ENCODE measurements at places on chromosomes 1 and 21.

DNA sequence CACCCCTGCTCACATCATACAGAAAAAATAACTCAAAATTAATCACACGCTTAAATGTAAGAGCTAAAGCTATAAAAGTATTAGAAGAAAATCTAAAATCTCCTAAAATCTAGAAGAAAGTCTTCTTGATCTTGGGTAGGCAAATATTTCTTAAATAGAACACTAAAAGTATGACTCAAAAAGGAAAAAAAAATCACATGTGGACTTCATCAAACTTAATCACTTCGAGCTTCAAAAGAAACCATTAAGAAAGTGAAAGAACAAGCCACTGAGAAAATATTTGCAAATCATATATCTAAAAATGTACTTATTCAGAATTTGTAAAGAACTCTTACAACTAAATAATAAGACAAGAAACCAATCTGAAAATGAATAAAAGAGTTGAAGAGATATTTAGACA lies 32.7 kb downstream of the LRRC52 start:
- DNase-seq, result no peak

DNA sequence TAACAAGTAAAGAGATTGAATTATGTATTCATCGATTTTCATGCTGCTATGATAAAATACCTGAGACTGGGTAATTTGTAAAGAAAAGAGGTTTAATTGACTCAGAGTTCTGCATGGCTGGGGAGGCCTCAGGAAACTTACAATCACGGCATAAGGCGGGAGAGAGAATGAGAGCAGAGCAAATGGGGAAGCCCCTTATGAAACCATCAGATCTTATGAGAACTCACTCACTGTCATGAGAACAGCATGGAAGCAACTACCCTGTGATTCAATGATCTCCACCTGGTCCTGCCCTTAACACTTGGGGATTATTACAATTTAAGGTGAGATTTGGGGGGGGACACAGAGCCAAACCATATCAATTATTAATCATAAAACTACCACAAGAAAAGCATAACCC lies 3.3 kb upstream of the GBP3 start:
- DNase-seq, result no peak

DNA sequence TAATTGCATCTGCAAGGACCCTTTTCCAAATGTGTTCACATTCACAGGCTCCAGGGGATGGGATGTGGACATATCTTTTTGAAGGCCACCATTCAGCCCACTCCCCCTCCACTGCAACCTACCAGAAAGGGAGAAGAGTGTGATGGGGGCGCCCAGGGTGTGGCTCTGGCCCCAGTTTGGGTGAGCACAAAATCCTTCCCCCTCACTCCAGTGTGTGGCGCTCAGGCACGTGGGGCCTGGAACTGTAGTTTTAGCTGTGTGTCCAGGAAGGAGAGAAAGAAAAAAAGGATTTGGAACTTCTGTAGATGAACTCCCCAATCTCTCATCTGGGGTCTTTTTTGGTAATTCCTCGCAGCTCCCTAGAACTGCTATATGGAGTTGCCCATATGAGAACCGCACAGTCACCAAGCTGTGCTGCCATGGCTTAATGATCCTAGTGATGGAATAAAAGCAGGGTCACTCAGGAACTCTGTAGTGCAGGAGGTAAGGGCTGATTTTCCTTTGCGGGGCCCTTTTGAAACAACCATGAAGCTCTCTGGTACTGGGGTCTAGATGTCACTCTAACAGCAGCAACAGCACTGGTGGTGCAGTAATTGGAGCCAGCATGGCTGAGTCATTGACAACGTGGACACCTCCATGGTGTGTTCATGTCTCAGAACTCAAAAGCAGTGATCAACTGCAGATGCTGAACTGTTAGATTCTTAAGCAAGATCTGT lies 17.0 kb downstream of the AGT start:
- DNase-seq, result no peak

- no peak for DNase-seq
These were observed 716 bp downstream of the INAVA start for GRCh38 chr1:200895443-200895789.

GRCh38 chr1:204439621-204440375 lies 28.2 kb upstream of the PPP1R15B start:
- DNase-seq, result no peak

- no peak for DNase-seq
These were observed 6.7 kb downstream of the CSF3R start for GRCh38 chr1:36475910-36476604.

DNA sequence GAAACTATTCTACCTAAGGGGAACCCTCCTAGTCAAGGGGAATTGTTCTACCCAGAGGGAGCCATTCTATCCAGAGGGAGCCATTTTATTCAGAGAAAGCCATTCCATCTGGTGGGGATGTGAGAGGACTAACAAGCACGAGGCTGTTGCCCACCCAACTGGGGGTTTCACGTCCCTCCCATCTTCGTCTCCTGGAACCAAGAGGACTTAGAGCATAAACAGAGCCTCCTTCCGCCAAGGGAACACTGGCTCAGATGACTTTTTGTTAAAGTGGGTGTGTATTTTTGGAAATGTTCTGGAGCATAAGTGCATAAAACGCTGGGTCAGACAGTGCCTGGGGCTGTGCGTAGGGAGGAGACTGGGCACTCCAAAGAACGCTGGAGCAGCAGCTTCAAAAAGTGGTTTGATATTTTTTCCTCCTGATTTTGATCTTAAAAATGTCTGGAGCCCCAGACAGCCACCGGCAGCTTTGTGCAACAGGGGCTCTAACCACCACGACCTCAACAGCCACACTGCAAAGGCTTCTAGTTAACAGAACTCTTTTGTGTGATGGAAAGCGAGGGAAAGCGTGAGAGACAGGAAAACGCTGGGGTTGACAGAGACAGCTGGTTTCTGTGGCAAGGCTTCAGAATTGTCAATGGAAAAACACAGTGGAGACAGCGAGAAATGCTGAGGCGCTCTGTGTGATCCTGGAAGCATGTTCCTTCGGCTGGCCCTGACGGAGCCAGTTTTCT lies 363.6 kb upstream of the CAMK1G start:
- DNase-seq, result peak; percentile 46

DNA sequence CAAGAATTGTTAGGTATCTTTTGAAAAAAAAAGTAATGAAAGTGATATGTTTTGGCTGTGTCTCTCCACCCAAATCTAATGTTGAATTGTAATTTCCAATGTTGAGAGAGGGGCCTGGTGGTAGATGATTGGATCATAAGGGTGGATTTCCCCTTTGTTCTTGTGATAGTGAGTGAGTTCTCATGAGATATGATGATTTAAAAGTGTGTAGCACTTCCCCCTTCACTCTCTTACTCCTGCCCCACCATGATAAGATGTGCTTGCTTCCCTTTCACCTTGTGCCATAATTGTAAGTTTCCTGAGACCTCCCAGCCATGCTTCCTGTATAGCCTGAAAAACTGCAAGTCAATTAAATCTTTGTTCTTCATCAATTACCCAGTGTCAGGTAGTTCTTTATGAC lies 70.7 kb downstream of the XCL2 start:
- no peak for DNase-seq

GRCh38 chr1:176227579-176227978 lies 20.5 kb upstream of the COP1 start:
- DNase-seq, result no peak

- no peak for DNase-seq
These were observed 113.5 kb downstream of the MAP3K21 start for GRCh38 chr1:233440951-233441401.

GRCh38 chr1:183385340-183386144 lies 32.6 kb downstream of the NMNAT2 start:
- DNase-seq, result no peak

GRCh38 chr1:245310571-245311531 lies 156.1 kb downstream of the KIF26B start:
- DNase-seq, result no peak

GRCh38 chr1:234758851-234759250 lies 148.9 kb upstream of the IRF2BP2 start:
- DNase-seq, result no peak

DNA sequence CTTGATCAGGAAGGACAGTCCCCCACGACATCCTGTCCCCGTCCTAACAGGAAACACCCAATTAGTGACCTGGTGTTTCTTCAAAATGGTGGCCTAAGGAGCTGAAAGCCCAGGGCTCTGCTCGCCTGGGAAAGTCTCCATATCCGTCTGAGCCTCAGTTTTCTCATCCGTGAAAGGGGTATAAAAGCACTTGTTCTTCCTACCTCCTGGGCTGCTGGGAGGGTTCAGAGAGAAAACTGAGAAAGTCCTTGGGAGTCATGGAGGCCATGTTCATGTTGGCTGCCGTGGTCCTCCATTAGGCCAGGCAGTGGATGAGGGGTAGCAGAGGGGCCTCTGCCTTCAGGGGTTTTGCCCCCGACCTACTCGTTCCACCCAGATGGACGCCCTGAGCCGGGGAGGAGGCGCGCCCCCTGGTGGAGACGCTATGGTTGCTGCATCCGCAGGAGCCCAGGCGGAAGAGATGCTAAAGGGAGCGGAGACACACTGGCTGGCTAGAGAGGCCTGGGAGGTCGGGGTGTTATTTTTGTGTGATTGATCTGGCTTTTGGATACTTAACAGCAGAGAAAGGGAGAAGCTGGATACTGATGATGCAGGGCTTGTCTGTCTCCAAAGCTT lies 113.5 kb downstream of the PRDM2 start:
- DNase-seq, result no peak

DNA sequence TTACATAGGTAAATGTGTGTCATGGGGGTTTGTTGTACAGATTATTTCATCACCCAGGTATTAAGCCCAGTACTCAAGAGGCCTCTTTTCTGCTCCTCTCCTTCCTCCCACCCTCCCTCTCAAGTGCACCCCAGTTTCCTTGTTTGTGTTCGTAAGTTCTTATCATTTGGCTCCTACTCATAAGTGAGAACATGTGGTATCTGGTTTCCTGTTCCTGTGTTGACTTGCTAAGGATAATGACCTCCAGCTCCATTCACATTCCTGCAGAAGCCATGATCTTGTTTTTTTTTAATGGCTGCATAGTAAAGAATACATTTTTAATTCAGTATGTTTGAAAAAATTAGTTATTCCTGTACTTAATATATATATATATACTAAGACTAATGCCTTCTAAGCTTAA lies 107.7 kb downstream of the CLDN17 start:
- no peak for DNase-seq

DNA sequence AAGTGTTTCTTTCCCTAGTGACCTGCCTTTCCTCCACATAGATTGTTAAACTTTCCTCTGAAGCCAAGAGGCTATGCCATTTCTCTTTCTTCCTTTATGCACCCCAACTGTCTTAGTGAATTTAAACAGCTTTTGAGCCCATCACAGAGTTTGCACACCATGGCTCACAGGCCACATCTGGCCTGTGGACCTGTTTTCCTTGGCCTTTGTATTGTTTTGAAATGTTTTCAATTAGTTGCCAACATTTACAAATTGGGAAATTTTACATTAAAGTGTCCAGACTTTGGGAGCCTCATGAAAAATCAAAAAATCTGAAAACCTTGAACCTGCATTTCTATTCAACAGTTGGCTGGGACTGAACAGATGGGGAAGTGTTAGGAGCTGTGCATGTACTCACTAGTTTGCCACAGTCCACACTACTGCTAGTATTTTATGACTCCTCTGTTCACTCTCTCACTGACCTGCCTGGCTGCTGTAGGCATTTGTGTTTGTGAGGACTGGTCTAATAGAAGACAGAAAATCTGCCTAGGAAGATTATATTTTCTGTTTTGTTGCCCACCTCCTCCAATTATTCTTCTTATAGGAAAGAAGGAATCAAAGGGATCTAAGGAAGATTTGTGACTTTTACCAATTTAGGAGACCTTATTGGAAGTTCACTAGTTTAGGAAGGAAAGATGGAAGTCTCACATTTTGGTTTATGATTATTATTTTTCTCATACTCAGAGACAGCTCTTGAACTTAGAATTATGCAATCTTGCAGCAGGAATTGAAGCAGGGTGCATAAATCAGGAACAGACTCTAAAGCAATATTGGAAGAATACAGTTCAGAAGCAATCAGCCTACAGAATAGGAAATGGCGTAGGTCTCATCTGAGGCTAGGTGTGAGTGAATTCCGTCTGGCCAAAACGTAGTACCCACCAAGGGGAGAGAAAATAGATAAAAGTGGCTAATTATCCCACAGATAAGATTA lies 134.7 kb downstream of the HLX start:
- DNase-seq, result no peak

GRCh38 chr1:82062206-82062605 lies 261.5 kb downstream of the ADGRL2 start:
- no peak for DNase-seq

DNA sequence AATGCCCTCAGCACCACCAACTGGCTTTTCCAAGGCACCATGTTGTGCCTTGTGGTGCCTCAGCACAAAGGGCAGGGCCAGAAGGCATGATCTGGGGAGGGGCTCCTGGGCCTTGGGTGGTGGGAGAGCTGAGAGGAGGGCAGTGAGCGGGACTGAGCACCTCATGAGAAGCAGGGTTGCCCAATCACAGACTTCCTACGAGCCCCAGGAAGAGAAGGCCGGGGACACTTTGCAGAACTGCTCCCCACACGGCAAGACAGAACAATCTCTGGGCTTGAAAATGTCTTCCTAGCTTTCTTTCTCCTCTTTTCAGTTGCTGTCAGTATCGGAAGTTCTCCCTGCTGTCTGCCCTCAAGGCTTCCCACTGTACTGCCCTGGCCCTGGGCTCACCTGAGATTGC lies 6.8 kb downstream of the KCNJ10 start:
- no peak for DNase-seq

DNA sequence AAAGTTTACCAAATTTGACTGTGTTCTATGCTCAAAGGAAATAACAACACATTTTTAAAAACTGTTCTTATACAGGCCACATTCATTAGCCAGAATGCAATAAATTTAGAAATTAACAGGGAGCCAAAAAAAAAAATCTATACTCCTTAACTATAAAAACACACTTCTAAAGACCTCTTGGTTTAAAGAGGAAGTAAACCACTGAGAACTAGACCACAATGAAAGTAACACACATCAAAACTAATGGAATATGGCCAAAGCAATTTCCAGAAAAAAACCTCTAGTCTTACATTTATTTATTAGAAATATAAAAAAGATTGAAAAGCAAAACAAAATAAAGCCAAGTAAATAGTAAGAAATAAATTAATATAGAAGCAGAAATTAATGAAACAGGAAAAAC lies 48.9 kb upstream of the GADD45A start:
- DNase-seq, result no peak

- DNase-seq, result no peak
These were observed 8.0 kb upstream of the LEPR start for GRCh38 chr1:65412256-65412983.

GRCh38 chr1:108051631-108052377 lies 86.8 kb upstream of the VAV3 start:
- DNase-seq, result no peak

DNA sequence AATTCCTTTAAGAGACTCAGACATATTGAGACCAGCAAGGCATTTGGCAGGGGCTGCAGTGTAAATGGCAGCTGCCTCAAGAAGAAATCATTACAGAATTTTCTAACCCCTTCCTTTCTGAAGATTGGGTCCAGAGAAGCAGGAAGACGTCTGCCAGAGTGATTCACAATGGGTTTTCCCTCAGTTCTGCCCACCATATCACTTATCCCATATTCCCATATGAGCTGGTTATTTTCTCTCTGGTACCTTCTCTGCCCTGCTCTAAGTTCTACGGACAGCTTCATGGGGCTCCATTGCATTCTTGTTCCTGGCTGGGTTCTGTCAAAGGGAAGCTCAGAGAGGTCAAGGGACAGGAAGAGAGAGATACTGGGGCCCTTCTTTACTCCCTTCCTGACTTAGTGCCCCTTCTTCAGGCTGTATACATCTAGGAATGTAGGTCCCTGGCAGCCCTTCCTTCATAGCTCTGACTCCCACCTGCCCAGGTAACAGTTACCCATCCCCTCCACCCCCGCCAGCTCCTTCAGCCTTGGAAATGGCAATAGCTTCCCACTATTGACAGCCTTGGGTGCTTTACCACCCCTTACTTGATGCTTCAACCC lies 420.6 kb upstream of the DAB1 start:
- DNase-seq, result no peak

GRCh38 chr21:19034041-19034440 lies 630.5 kb upstream of the TMPRSS15 start:
- no peak for DNase-seq

All from right forelimb (tissue), 1 donor.